ENCODE measurements at places on chromosomes 3 and 15.
A peak's percentile ranks its signal among the peaks of the same experiment; 100 is the strongest.

DNA sequence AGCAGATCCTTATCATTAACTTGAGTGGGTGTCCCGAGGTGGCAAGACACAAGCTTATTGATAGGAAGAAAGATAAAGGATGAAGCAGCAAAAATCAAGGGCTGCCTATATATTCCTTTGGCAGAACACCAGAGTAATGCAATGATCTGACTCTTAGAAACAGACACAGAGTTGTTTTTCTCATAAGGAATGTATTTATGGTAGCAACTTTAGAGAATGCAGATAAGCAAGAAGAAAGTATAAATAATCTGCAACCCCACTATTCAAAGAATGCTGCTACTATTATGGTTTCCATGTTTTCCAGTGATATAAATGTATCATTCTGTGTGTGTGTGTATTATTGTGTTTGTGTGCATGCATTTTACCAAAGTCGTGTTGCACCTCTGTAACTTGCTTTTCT, 208.3 kb downstream of the THSD4 start:
- no peak for DNase-seq

- DNase-seq, result no peak
These were observed 135.8 kb upstream of the ANKRD28 start for GRCh38 chr3:15933439-15934139.

DNA sequence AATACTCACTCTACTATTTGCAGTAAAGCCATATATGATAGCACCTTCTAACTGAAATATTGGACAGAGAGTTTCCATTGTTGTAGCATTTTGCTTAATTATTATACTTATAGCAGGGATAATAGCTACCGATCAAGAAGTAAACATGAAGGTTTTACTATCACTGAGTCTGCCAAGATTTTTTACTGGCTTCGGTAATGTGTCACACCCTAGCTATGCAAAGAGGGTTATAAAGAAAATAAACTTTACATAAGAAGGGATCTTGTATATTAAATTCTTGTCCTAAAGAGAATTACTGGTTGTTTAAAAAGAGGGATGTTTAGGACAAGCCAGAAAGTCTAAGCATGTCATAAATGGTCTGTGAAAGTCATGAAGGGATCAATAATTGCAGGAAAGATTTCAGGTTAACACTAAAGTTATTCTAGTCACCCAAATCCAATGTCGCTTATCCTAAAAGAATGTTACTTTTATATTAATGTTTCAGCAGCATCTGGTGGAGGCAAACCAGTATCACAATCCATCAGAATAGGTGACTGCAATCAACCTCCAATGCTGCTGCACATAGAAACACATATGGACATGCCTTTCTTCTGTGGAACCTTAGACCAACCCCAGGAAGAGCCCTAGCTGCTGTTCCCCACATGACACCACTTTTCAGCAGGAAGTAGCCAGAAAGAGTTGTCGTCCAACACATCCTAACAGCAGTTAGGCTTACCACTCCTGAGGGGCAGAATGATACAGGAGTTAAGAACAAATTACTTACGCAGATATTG, 62.7 kb upstream of the GK5 start:
- no peak for DNase-seq

DNA sequence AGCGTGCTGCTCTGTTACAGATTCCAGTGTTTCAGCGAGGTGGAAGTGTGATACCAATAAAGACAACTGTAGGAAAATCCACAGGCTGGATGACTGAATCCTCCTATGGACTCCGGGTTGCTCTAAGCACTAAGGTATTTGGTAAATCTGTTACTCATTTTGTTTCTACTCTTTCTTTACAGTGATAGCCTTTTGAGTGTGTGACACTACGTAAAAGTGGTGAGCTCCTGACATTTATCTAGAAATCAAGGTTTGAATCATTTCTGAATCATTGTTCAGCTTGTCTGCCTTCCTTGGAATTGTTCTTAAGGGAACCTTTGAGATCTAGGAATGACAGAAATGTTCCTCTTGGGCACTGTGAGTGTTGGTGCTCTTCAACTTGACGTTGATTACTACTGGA, 11.2 kb upstream of the CAPN3 start:
- no peak for DNase-seq

DNA sequence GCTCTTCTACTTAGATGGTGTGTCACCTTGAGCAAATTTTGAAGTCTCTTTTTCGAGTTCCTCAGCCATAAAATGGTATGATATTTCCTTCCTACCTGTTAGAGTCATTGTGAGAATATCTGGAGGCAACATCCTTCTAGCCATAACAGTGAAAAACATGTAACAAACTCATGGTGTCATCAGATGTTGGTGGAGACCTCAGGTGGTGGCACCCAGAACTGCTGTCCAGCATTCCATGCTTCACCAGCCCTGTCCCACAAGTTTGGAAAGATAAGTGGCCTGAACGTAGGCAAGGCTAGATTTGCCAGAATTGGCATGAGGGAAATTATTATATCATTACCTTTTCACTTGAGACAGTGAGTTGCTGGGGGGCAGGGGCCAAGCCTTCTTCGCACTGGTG, 30.4 kb downstream of the GASK1A start:
- DNase-seq, result no peak

DNA sequence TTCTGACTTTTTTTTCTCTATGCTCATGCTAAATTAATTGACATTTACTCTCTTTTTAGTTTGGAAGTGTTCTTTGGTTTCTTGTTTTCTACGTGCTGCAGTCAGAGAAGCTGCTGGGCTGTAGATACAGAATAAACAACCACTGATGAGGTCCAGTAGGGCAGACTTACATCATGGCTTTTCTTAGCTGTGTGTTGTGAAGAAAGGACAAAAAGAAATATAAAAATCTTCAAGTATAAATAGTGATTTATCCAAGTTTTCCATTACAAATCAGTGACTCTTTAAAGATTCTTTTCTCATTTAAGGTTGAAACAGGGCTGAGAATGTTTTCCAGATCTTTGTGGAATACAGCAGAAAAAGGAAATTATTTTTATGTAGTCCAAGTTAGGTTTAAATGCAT, 122.2 kb downstream of the CMSS1 start:
- no peak for DNase-seq

DNA sequence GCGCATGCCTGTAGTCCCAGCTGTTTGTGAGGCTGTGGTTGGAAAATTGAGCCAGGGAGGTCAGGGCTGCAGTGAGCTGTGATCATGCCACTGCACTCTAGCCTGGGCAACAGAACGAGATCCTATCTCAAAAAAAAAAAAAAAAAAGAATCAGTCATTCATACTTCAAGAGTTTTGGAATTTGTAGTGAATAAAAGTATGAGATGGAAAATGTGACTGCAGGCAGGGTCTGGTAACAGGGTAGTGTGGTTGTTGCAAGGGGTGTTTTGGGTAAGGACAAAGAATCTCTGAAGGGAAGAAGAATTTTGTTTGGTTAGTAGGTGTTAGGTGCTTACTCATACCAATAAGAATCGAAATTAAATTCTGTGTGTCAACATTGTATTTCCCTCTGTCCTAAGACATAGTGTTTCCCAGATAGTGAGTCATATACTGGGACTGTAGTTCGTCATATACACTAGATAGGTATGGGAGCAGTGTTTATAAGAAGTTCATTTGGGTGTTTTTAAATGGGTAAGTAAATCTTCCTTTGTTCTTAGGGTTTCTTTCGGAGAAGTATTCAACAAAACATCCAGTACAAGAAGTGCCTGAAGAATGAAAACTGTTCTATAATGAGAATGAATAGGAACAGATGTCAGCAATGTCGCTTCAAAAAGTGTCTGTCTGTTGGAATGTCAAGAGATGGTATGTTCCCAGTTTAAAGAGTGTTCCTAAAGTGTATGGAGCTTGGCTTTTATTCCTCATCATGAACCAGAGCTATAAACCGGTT, 14.2 kb downstream of the NR1D2 start:
- no peak for DNase-seq

DNA sequence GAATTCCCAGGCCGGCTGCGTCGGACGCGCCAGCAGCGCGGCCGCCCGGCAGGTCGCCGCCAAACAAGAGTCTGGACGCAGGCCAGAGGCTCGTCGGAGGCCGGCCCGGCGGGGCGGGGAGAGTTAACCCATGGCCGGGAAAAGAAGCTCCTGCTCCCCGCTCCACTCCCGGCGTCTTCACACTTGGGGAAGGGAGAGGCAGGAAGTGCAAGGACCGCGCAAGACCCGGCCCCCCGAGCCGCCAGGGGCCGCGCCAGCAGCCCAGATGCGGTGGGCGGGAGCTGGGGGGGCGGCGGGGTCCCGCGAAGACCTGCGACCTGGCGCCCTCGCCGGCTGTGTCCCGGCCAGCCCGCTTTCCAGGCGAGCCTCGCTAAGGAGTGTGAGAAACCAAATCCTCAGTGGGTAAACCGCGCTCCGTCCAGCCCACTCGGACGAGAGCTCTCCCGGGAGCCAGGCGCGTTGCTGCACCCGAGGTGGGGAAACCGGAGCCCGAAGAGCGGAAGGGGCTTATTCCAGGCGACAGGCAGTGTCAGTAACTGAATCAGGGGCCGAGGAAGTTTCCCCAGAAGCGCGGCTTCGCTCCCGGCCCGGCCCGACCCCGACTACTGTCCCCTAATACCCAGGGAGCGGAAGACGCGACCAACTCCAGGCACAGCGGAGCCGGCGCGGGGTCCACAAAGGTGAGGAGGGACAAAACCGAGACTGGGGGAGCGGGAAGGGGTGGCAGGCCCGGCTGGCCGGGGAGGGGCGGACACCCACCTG, 721 bp downstream of the ADAMTS7 start:
- peak; percentile 14 for DNase-seq

- DNase-seq, result no peak
These were observed 474.0 kb downstream of the MECOM start for GRCh38 chr3:169189486-169189885.

DNA sequence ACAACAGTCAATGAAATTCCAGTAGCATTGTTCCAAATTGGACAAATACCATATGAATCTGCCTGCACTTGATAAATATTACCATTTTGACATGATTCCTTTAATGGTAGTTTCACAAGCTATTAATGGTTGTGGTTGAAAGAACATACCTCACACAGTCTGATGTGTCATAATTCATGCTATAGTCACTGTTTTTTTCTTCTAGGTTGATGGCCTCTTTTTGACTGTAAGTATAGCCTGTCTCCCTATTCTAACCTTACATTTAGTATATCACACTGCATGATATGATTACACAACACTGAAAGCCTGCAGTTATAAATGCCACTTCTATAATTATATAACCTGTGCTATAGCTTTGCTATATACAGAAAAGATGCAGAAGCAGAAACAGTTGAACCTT, 834.1 kb downstream of the NSUN3 start:
- no peak for DNase-seq

GRCh38 chr15:85616549-85617110, 178.1 kb downstream of the KLHL25 start:
- no peak for DNase-seq

DNA sequence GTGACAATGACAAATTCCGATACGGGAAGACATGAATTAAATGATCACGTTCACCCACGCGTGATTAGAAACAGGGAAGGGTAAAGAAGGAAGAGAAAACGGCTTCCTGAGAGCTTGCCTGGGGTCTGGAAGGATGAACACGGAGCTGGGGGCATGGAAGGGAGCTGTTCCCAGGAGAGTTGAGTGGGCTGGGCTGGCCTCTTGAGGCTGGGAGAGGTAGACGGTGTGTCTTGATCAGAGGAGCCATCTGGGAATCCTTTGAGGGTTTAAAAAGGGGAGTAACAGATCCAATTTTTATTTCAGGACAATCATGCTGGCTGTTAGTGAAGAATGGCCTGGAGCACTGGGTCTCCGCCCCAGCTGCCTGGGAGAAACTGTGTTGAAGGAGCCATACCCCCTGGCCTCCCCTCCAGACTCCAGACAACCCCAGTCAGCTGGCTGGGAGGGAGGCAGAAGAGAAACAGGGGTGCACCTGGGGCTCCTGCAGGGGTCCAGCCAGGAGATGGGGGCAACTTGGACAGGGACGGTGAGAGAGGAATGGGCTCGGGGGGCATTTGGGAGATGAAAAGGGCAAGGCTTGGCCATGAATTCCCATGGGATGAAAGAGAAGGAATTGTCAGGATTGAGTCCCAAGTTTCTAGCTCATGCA, 53.6 kb upstream of the CGNL1 start:
- no peak for DNase-seq

DNA sequence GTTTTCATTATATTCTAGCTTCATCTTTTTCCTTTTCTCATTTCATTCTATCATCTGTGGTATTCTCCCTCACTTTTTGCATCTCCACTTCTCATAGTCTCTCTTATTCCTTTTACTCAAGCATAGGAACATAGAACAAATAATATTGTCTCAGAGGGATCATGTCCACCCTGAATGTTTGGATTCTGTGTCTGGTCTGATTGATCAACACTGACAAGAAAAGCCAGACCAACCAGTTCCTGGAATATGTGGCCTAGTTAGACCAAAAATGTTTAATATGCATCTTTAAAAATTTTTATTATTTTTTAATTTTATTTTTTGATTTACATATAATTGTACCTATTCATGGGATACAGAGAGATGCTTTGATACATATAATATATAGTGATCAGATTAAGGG, 212.0 kb upstream of the ALCAM start:
- DNase-seq, result no peak

GRCh38 chr3:138187296-138188012, at the start of gene ARMC8:
Gene ARMC8 (plus strand): TSS chr3:138187301. CDS start chr3:138187555, 254 bp downstream.
- DNase-seq, result no peak

DNA sequence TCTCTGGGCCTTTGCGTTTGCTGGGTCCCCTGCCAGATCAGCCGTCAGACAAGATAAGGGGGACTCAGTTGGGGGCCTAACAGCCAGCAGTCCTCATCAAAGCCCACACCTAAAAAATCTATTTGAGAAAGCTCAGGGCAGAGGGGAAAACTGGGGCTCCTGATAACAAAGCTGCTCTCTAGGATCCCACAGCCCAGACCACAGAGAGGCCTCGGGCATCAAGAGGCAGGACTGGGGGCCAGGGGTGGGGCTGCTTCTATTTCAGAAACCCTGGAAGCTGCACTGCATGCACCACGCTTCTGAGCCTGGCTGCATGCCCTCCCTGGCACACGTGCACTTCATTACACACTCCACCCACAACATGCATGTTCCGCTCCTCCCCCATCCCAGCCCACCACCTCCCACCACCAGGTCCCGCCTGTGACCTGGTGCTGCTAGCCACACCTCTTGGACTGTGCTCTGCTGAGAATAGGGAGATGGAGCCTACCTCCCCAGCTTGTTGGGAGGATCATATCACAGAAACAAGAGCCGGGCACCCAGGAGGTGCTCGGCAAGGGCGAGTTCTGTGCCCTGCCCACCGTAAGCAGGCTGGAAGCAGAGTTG, 26.6 kb downstream of the FBLN2 start:
- DNase-seq, result no peak

GRCh38 chr3:181752202-181752671, 40.5 kb downstream of the SOX2 start:
- no peak for DNase-seq

- DNase-seq, result no peak
These were observed 55.3 kb downstream of the SLC28A2 start for GRCh38 chr15:45307230-45307924.

- DNase-seq, result no peak
These were observed 517.6 kb upstream of the ALCAM start for GRCh38 chr3:104849070-104849469.

DNA sequence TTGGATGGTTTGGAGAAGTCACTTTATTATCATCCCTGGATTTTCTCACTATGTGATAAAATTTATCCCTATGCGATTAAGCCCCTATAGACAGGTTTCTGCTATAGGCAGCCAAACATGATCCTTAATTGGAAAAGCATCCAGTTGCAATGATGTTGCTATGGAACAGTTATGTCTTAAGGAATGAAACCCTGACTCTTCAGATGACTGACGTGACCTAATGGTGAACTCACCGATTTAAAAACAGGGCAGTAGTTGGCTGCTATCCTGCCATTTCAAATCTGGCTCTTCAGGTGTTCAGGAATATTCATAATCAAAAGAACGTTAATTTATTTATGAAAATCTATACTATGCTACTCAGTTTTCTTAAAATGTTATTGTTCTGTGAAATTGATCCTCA, 106.8 kb upstream of the ROBO1 start:
- no peak for DNase-seq

Measured in stimulated activated naive CD4-positive, alpha-beta T cell (primary cell).